Body of pancreas (tissue), 4 donors: ENCODE measurements at places on chromosomes 2 and 18.

GRCh38 chr2:217142649-217143266, 282.9 kb upstream of the TNP1 start:
- DNase-seq = peak; percentile 59

DNA sequence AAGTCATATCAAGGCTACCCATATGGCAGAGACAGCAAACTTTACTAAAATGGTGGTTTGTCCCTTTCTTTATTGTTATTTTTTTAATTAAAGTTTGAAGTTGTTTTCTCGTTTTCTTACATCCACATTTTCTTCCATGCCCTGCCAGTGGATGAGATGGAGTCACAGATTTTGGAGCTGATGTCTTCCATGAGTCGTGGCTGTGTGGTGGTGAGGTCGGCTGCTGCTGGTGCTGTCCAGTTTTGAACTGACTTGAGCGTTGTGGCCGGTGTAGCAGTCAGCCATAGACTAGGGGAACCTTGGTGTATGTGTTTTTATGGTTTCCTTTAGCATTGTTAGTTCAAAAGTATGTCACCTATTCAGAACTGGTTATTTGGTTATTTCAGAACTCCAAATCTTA, 182.8 kb downstream of the SH3RF3 start:
- no peak for DNase-seq

DNA sequence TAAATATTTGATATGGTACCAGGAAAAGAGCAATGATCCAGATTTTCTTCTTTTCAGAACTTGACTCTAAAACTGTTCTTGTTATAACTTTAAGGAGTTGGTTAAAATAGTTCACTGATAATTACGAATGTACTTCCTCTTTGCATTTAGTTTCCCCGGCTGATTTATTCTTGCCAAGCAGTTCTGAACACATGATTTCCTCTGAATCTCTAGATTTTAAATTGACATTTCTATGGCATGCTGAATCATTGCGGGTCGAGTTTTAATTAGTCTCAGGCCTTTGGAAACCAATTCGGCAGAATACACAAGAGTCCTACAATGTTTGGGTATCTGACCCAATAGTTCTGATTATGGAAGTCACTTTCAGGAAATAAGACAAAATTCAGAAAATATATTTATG, 37.3 kb upstream of the DNAH7 start:
- no peak for DNase-seq

- DNase-seq = no peak
Measured at GRCh38 chr2:200728630-200729029, 83.1 kb upstream of the BZW1 start.

DNA sequence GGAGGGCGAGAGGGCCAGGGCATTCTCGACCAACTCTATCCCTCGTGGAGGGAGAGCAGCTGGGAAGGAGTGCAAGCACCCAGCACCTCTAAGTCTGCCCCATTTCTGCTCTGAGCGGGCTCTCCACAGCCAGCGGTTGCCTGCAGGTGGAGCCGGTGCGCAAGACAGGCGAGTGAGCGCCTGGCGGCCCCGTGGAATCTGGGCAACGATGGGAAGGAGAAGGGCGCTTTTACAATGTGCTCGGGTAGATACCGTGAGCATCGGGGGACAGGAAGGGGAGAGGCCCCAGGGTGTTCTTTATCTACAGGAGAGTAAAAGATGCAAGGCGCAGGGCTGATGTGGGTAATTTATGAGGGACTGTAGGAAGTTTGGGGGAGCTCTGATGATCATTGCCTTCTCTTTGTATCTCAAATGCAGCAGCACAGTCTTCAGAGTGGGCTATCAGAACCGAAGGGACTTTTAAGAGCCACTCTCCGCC, 867 bp upstream of the TTL start:
- peak; percentile 87 for DNase-seq

DNA sequence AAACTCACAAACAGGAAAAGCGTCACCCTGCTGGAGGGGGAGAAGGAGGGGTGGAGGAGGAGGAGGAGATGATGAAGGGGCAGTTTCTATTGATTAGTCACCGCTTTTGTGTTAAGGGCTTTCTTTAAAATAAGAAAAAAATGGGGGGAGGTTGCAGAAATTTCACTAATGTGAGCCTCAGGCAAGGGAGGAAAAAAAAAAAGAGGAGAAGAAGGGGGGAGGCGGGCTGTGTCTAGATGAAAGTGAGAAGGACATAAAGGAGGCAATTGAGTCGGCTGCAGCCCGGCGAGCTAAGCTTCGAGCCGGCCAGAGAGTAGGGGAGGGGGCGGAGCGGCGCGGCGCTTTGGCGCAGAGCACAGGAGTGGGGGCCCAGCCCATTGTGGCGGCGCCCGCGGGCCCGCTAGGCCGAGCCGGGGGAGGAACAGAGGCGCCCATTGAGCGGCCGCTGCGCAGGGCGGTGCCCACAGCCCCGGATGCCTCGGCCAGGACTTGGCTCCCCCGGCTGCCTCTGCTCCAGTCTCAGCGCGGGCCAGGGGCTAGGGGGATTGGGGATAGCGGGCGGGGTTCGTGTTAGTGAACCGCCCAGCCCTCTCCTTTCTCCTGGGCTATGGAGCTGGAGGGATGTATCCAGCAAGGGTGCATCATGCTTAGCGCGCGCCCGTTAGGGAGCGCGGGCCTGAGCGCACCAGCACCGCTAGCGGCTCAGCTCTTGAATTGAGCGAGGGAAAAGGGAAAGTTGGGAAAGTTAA, 7.9 kb downstream of the PAX3 start:
- no peak for DNase-seq

GRCh38 chr18:2774669-2775068, 72.1 kb upstream of the EMILIN2 start:
- DNase-seq = no peak

DNA sequence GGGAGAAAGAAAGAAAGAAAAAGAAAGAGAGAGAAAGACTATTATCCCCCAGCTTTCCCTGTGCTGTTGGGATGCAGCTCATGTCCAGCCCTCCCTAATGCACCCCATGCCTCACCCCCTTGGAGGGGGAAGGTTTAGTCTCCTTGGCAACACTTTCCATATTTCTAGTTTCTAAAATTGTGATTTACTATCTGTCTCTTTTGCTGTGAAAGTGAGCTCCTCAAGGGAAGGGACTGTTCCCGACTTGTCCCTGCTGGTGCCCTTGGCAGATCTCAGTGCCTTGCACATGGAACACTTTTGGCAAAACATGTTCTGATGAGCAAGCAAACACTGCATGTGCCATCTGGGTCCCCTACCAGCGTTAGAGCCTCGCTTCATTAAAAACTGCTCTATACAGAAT, 11.7 kb upstream of the NAPG start:
- DNase-seq = no peak

DNA sequence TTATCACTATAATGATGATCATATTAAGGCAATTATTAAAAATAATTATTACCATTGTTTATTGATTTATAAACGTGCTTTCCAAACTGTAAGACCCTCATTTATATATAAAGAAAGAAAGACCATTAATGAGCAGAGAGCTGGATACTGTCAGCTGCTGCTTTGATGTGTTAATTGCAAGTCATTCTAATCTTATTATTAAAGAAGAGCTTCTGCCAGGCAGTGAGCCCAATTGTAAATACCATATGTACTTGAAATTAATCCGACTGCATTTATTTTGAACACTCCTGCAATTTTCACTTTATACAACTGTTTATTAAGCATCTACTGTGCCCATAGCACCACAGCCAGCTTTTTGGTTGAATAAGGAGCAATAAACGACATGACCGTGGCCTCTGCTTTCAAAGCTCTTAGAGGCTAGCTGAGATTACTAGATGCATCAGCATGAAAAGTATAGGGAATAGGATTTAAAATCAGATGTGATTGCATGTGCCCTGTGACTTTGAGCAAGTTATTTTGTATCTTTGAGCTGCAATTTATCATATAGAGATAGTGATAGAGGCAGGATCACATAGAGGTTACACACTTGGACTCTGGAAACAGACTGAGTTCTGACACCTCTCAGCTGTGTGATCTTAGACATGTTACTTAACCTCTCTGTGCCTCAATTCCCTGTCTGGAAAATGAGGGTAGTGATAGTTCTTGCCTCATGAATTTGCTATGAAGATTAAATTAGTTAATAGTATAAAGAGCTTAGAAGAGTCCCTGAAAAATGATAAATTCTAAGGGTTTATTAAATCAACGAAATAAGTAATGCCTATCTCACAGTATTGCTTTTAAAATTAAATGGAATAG, 83.4 kb downstream of the MYCN start:
- no peak for DNase-seq

DNA sequence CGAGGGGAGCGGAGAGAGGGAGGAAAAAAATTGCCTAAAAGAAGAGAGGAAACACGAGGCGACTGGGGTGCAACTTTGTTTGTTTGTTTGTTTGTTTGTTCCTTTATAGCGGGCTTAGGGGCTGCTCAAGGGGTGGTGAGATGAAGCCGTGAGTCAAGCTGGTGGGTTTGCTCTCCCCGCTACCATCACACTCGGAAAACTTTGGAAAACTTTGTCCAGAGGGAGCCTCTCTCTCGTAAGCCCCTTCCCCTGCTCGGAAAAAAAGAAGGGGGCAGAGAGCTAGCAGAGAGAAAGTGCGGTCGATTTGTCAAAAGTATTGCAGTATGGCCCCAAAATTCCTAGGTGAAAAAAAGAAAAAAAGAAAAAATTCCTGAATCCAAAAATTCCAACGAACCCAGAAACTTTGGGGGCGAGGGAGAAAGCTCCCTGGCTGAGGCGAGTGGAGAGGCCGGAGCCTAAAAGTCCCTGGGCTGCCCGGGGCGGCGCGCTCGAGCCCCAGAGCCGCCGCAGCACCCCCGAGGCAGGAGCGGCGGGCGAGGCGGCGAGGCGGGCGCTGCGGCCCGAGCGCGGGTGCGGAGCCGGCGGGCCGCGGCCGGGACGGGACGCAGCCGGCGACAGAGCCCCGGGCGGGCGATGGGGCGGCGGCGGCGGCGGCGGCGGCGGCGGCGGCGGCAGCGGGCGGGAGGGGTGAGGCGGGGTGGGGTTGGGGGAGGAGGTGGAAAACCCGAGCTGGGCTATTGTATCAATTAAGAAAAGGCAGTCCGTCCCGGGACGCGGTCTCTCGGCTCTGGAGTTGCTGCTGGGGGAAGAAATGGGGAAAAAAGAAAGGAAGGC, 558 bp upstream of the CYP26B1 start:
- peak; percentile 5 for DNase-seq

- DNase-seq = no peak
Measured at GRCh38 chr18:65202091-65202490, 548.7 kb upstream of the CDH7 start.

- DNase-seq = no peak
Measured at GRCh38 chr2:181596556-181596955, 60.3 kb downstream of the CERKL start.

DNA sequence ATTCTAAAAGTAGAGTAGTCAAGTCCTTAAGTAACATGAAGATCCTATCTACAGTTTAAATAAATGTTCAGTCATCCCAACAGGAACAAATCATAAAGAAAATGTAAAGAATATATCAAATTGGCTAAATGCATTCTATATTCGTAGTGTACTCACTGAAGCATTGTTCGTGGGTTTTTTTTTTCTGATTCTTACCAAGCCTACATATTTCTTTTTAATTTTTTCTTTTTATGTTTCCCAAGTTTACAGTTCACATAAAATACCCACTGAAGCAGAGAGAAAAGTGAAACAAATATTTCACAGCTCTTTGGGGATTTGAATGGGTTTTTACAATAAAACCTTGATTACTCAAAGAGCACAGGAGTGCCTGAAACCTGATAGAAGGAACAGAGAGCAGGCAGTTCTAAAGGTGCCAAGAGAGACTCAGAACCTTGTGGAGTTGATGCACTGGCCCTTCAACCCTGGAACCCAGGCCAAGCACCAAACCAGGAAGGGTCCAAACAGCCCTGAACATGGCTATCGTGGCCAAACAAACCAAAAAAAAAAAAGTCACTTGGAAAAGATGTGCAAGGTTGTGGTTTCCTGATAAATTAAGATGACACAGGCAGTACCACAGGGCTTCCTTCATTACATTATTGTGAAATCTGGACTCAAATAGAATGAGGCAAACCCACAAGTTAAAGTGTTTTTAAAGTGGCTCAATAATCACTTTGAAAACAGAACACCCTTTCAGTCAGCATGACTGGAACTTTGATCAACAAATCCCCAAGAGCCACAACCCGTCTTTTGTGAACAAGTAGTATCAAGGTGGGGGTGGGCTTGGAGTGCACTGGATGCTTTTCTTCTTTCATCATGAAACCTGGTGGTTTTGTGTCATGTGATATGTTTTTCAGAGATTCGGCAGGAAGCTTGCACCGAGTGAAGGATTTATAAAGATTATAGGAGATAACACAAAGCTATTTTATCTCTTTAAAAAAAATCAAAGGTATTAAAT, 245.0 kb upstream of the FN1 start:
- DNase-seq = no peak

GRCh38 chr2:218885981-218886947, 5.6 kb downstream of the WNT10A start:
- DNase-seq = no peak

GRCh38 chr2:86293612-86294011, 43.8 kb downstream of the REEP1 start:
- DNase-seq = no peak

DNA sequence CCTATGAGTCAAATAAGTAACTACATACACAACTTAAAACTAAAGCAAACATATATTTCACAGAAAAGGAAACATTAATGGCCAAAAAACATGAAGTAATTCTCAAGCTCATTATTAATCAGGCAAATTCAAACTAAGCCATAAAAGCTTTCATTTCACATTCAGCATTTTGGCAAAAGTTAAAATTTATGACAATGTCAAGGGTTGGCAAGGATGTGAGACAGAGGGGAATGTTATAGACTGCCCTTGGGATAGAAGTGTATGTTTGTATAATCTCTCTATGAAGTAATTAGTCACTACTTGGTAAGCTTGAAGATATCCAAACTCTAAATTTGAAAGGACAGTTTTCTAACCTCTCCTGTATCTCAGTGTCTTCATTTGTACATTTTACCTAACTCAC, 539.4 kb downstream of the RIT2 start:
- no peak for DNase-seq

GRCh38 chr2:168962636-168963035, 61.5 kb downstream of the G6PC2 start:
- DNase-seq = no peak

DNA sequence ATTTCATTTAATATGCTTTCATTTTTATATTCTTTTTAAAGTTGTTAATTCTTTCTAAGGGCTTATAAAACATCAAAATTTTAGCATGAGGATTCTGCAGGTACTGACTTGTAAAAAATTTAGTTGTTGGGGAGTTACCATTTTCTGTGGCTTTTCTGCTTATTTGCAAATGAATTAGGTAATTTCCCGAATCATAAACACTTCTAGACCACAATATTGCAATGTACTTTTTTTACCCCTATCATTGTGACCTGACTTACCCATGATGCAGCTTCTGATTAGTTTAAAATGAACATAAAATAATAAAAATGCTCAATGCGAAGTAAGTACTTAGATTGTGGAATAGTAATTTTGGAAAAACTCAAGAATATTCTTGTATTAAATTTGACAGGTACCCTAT, 11.4 kb downstream of the ARL6IP6 start:
- DNase-seq = no peak

- DNase-seq = peak; percentile 39
Measured at GRCh38 chr18:58863539-58864145, 1.0 kb upstream of the ZNF532 start.
